ENCODE measurements at places on chromosomes 5 and 9.
A peak's percentile ranks its signal among the peaks of the same experiment; 100 is the strongest.

- DNase-seq, result no peak
Observed at GRCh38 chr5:147140558-147140957, 94.3 kb upstream of the STK32A start.

GRCh38 chr9:7055171-7055903 lies 297.6 kb downstream of the KDM4C start:
- DNase-seq, result no peak

DNA sequence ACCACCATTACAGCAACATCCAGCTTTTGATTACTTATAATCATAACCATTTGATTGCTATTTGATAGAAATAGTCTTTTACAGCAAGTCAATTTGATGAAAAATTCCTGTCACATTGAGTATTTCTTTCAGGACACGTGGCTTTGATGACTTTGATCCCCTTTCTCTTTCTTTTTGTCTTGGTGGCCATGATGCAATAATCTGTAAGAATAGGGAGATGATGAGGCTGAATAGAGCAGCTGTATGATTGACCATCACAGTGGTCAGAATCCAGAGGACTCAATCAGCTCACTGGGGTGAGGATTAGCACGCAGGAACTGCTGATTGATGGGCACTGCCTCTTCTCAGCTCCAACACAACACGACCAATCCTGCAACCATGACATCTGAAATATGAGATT lies 262.7 kb downstream of the PARP8 start:
- no peak for DNase-seq

GRCh38 chr5:138544181-138545134 lies 1.4 kb upstream of the ETF1 start:
- no peak for DNase-seq

GRCh38 chr9:73611032-73611431 lies 459.4 kb downstream of the ANXA1 start:
- DNase-seq, result no peak

- no peak for DNase-seq
Observed at GRCh38 chr9:112869041-112869529, 21.6 kb downstream of the SLC46A2 start.

DNA sequence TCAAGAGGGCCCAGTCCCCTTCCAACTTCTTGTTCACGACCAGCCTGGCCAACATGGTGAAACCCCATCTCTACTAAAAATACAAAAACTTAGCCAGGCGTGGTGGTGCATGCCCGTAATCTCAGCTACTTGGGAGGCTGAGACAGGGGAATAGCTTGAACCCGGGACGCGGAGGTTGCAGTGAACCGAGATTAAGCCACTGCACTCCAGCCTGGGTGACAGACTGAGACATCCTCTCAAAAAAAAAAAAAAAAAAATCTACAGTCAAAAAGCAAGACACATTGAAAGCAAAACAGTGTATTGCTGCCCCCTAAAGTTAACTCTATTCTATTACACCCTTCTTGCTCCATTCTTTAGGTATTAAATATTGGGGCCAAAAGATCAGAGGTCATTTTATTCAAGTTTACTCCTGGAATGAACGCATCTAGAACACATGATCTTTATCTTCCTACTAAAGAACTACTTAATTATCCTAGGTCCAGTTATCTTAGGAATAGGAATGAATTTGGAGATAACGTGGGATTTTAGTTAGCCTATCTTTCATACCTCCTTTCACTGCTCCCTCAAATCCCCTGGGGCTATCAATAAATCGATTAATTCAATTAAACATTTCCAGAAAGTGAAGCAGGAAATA lies 2.4 kb downstream of the ATG12 start:
- DNase-seq, result peak; percentile 35

DNA sequence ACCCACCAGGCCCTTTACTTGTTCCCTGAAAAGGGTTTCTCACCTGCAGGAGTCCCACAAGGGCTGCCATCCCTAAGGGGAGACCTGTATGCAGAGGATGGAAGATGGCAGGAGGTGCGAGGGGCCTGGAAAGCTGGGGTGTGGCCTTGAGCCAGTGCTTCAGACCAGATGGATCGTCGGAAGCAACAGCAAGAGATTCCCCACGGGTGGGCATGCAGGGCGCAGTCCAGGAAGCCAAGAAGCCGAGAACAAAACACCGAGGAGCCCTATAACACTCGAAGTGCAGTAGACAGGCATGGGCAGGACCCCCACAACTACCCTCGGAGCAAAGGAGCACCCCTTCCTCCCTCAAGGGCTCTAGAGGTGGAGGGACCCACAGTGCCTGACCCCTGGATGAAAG lies 24.7 kb upstream of the FRRS1L start:
- DNase-seq, result no peak

All from WERI-Rb-1 (cell line).